ENCODE measurements at places on chromosomes 2 and 18.

DNA sequence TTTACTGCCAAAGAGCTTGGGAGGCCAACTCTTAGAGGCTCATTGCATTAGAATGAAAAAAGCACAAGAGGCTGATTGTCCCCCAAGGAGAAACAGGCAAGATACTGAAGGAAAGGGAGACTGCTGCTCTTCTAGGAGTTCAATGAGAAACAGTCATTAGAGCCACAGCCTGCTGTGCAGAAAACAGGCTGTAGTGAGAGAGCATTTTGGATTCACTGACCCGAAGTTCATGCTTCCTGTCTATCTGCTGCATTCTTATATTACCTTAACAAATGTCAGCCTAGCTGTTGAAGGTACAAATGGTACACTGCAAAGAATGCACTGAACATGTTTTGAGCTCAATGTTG lies 423.3 kb downstream of the SETBP1 start:
- no peak for DNase-seq

DNA sequence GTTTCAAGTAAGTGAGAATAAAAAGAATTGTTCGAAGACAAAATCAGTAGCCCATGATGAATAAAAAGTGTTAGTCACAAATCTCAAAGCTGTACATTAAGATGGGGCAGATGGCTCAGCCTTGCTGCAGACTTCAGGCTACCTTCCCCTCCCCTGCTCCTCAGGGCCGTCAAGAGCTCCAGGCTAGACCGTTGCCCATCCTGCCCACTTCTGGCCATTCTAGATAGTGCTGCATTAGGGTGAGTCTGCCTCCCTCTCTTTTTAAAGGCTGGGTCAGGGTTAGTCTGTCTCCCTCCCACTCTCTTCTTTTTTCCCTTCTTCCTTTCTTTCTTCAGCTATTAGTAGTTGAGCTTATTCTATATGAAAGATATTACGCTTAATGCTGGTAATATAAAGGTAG lies 86.0 kb downstream of the MAPRE2 start:
- DNase-seq: no peak

DNA sequence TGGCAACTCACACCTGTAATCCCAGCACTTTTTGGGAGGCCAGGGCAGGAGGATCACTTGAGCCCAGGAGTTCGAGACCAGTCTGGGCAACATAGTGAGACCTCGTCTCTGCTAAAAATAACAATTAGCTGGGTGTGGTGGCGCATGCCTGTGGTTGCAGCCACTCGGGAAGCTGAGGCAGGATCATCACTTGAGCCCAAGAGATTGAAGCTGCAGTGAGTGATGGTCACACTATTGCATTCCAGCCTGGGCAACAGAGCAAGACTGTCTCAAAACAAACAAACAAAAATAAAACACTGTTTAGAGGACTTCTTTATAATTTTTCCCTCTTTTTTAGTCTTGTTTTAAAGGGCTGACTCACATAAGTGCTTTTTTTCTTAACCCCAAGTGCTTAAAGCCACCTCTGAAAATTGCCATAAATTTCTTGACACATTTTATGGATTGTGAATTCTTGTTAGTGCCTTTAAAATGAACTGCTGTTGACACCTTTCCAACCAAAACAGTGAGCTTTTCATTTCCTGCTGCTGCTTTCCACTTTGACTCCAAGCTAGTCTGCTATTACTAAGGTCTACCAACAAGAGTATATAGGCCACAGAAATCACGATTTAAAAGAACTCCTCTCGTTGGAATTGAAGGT lies 41.7 kb downstream of the CYP20A1 start:
- no peak for DNase-seq

DNA sequence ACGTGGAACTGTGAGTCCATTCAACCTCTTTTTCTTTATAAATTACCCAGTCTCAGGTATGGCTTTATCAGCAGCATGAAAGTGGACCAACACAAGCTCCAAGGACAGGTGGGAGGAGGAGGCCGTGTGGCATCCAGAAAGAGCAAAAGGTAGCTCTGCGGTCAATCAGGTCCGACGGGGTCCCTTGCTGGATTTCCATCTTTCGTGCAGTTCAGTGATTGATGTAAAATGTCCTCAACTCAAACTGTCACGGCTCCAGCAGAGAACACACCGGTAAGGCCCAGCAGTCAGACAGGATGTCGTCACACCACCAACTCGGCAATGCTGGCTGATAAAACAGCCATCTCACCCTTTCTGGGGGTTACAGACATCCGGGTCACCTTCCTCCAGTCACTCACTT lies 123.3 kb downstream of the PXDN start:
- DNase-seq: no peak

GRCh38 chr2:9310377-9310776 lies 103.8 kb downstream of the ASAP2 start:
- no peak for DNase-seq

- no peak for DNase-seq
These were observed 5.7 kb upstream of the OTOS start for GRCh38 chr2:240146141-240146561.
